Astrocyte of the hippocampus (primary cell): ENCODE measurements at places on chromosomes 7 and 10.

GRCh38 chr10:129277841-129278240, 189.2 kb upstream of the MGMT start:
- DNase-seq: no peak

GRCh38 chr10:29559996-29560395, 74.8 kb downstream of the SVIL start:
- DNase-seq: no peak

DNA sequence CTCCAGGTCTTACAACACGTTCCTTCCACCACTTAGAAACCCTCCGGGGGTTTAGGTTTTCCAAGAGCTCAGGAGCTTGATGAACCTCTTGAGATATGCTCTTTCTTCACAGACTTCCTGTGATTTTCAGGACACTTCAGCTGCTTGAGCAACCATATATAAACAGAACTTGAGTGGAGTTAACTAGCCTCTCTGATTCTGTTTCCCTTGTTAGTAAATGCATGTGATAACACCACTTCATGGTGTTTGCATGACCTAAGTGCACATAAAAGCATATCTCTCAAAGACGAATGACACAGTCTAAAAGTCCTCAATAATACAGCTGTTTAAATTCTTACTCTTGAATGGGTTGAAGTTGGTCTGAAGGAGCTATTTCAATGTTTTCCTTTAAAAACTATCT, 9.9 kb downstream of the PRR15 start:
- no peak for DNase-seq

- no peak for DNase-seq
Observed at GRCh38 chr7:50270531-50271018, 33.9 kb upstream of the IKZF1 start.

- peak; percentile 39 for DNase-seq
Observed at GRCh38 chr10:28120043-28120749, 121.3 kb upstream of the ODAD2 start.

DNA sequence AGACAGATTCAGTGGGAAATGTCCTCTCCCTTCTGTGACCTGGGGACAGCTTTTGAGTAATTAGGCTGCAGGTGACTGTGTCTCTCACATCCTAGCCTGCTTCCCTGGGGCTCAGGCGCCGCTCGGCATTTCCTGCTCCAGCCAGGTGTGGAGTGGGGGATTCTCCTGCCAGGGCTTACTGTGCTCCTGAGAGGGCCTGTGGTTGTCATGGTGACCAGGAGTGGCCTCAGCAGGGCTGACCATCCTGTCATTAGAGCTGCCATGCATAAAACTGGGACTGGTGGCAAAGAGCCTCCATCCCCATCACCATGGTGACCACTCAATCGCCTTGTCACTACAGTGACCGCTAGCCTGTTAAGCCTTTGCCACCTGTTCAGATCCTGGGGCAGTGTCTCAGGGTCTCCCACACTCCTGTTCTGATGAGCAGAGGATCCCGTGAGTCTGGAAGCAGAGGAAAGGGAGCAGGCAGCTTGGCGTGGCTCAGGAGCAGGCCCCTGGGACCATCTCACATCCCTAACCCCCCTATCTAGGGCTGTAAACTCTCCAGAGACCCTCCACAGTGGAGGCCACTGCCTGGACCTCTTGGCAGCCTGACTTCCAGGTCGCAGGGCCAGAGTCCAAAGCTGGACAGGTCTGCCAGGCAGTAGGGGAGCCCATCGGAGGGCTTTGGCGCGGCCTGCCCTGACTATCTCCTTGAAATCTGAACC, at the start of gene GCK:
Gene GCK (minus strand): TSS at position 154 of the 707 bp plus-strand sequence. CDS start 486 bp downstream, outside the sequence.
- DNase-seq: no peak

DNA sequence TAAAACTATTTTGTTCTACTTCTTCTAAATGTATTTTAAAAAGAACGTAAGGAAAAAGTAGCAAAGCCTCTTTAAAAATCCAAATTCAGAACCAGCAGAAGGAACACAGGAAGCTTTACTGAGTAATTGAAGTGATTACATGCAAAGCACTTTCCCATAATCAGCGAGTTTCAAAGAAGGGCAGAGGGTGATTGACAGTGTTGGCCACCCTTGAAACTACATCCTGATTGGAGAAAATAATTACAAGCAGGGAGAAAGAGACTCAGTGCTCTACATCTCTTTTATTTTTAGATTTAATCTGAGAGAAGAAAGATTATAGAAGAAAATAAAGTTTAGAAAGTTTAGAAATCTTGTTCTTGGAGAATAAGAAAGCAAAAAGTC, 20.3 kb upstream of the HGF start:
- peak; percentile 33 for DNase-seq

- DNase-seq: no peak
Observed at GRCh38 chr7:149245744-149246143, 6.3 kb downstream of the ZNF212 start.

GRCh38 chr7:13898957-13899670, 90.4 kb downstream of the ETV1 start:
- DNase-seq: no peak

DNA sequence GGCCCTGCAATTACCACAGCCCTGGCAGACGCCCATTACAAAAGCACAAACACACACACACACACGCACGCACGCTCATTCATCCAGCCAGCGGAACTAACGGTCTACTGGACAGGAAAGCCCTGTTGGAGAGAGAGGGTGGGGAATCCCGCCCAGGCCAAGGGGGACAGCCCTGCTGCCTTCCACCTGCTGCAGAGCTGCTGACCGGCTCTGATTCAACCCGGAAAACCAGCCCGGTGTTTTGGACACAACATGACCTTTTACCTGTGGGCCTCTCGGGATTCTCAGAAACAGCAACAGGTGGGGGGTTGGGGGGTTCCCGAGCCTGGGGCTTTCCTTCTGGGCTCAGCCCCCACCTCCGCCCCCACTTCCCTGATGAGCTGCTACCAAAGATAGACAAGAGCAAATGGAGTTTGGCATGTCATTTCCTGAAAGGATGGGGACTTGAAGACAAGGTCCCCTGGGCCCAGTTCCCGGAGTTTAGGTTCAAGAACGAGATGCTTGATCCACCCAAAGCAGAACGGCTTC, 18.5 kb upstream of the SERPINE1 start:
- peak; percentile 69 for DNase-seq

DNA sequence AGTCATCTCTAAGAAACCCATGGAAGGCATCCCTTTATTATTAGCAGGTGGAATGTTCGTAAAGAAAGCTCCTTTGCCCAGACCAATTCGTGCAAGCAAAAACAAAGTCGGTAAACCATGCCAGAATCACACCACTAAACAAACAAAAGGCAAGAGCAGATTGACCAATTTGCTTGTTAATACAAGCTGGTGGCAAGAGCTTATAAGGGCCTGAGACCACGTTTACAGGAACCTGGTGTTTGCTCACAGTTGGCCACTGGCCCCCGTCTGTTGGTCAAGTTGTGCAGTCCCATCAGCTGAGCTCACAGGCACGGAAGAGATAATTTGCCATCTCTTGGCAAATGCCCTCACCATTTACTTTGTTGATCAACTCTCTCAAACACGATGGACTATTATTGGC, 342.2 kb upstream of the MKI67 start:
- DNase-seq: no peak

DNA sequence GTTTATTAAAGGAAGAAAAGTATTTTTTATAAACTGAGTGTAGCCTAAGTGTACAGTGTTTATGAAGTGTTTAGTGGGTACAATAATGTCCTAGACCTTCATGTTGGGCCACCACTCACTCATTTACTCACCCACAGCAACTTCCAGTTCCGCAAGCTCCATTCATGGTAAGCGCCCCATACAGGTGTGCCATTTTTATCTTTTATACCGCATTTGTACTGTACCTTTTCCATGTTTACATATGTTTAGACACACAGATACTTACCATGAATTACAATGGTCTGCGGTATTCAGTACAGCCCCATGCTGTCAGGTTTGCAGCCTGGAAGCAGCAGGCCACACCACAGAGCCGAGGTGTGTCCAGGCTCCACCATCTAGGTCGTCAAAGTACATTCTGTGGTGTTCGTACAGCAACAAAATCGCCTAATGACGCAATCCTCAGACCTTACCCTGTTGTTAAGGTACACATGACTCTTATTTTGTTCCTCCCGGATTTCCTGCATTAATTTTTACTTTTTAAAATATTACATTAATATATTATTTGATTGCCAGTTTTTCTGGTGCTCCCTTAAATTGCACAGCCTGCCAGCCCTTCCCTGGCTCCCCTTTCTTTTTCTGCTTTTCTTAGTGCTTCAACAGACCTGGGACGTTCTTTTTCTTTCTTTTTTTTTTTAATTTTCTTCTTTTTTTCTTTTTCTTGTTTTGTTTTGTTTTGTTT, 881 bp upstream of the SSBP1 start:
- DNase-seq: peak; percentile 4

GRCh38 chr10:132066186-132066585, 440 bp downstream of the JAKMIP3 start:
- no peak for DNase-seq

- peak; percentile 73 for DNase-seq
Observed at GRCh38 chr10:132397036-132397541, at the start of gene PWWP2B. PWWP2B (plus strand) TSS chr10:132397200; CDS start chr10:132397227, 27 bp downstream.

GRCh38 chr10:3748484-3748883, 36.5 kb downstream of the KLF6 start:
- no peak for DNase-seq

GRCh38 chr10:107790271-107790670, 625.8 kb upstream of the SORCS1 start:
- no peak for DNase-seq

DNA sequence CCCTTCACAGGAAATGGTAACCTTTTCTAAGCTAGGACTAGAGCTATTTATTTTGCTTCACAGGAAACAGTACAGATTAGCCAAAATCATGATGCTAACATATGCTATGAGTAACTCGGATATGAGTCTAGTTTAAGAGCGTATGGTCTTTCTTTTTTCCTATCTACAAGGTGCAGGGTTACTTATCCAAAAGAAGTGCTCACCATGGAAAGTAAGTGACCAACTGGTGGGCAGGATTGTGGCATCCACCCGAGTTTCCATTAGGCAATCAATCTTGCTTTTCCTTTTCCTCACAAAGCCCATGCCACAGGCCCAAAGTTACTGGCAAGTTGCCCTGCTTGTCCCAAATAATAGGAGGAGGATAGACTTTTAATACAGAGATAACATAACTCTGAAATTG, 765.1 kb upstream of the POM121L12 start:
- DNase-seq: no peak

DNA sequence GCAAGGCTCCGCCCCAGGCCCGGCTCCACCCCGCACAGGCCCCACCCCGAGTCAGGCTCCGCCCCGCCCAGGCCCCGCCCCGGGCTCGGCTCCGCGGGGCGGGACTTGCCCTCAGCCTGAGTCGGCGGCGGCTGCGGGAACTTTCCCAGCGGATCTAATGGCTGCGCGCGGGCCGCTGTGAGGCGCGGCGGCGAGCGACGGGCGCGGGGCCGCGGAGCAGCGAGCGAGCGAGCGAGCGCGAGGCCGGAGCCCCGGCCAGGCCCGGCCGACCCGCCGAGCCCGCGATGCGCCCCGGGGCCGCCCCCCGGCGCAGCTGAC, at the start of gene INPP5A:
Gene INPP5A (plus strand): TSS at position 104 of the 318 bp plus-strand sequence. CDS start 310 bp downstream, outside the sequence.
- no peak for DNase-seq

GRCh38 chr7:33273356-33273755, 144.0 kb downstream of the BBS9 start:
- no peak for DNase-seq

DNA sequence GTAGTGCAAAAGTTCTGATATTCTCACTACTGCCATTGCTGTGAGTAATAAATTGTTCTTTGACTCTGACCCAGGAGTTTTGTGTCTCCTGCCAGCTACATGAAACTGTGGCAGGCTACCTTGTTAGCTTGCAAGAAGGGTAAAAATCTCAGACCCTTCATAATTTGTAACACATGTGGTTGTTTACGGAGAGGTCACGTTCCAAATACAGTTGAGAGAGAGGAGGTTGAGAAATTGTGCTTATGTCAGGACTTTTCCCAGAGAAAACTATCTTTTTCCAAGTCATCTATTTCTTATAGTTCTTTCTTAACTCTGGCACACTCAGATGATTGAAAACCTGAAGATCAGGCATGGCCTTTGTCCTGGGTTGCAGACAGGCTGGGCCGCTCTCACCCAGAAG, 114.4 kb upstream of the SVIL start:
- DNase-seq: no peak
